Hepatocyte (in vitro differentiated cells): ENCODE measurements at places on chromosomes 12 and 14.

GRCh38 chr14:102182190-102182589 lies 42.5 kb downstream of the WDR20 start:
- no peak overlapping the region for H3K27ac ChIP-seq
- no peak overlapping the region for H3K4me3 ChIP-seq
- DNase-seq: no peak
- no peaks in the 10 kb centered on the region for H3K27me3 ChIP-seq

GRCh38 chr12:104971306-104971705 lies 13.2 kb upstream of the SLC41A2 start:
- H3K27ac ChIP-seq: no peak overlapping the region
- H3K4me3 ChIP-seq: no peak overlapping the region
- no peaks in the 10 kb centered on the region for H3K27me3 ChIP-seq
- no peaks in the 10 kb centered on the region for H3K4me1 ChIP-seq
- no peak for DNase-seq

DNA sequence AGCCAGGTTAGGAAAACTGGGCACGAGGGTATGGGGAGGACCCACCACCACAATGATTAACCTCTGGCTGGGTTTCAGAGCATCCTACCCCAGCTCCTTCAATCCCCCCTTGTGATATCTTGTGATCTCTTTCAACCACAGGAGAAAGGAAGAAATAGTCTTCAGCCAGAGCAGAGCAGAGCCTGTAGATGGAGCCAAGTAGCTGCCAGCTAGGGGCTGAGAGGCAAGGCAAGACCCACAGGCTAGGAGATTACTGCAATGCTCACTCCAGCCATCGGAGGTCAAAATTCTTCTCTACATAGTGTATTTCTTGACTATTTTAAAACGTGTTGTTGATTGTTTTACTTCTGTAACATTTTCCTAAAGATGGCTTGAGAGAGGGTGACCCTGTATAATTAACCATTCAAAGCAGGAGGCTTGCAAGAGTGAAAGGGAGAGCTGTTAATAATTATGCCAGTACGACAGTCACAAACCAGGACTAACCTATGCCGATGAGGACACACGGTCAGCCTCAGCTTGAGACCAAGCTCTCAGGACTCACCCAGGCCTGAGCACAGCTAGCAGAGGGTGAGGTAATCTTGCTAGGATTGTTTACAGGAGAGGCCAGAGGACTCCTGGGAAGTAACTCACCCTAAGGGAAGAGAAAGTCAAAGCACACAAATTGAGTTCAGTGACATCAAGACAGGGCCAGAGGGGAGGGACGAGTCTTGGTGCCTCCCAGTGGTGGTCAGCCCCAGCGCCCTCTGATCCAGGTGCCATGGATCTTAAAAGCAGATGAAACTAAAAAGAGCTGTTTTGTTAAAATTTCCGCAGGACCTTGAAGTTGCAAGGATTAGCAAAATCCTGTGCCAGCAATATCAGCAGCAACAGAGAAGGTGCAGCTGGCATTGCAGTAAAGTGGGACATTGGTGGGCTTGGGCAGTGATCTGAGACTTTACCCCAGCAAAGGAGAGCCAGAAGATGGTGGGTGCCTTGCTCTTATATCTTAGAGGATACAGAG lies 29.8 kb upstream of the CDKN3 start:
- H3K4me1 ChIP-seq: peaks cover 13% of the 10 kb centered on the region
- H3K27ac ChIP-seq: peak overlapping the region; percentile 53
- H3K4me3 ChIP-seq: no peak overlapping the region
- no peaks in the 10 kb centered on the region for H3K36me3 ChIP-seq
- H3K27me3 ChIP-seq: no peaks in the 10 kb centered on the region
- DNase-seq: peak; percentile 80

GRCh38 chr12:91785655-91786498 lies 359.8 kb downstream of the BTG1 start:
- H3K4me3 ChIP-seq: no peak overlapping the region
- H3K36me3 ChIP-seq: no peaks in the 10 kb centered on the region
- no peak overlapping the region for H3K27ac ChIP-seq

GRCh38 chr12:117743761-117744160 lies 225.0 kb downstream of the KSR2 start:
- DNase-seq: no peak
- H3K36me3 ChIP-seq: no peaks in the 10 kb centered on the region
- H3K4me1 ChIP-seq: no peaks in the 10 kb centered on the region
- H3K4me3 ChIP-seq: no peak overlapping the region

DNA sequence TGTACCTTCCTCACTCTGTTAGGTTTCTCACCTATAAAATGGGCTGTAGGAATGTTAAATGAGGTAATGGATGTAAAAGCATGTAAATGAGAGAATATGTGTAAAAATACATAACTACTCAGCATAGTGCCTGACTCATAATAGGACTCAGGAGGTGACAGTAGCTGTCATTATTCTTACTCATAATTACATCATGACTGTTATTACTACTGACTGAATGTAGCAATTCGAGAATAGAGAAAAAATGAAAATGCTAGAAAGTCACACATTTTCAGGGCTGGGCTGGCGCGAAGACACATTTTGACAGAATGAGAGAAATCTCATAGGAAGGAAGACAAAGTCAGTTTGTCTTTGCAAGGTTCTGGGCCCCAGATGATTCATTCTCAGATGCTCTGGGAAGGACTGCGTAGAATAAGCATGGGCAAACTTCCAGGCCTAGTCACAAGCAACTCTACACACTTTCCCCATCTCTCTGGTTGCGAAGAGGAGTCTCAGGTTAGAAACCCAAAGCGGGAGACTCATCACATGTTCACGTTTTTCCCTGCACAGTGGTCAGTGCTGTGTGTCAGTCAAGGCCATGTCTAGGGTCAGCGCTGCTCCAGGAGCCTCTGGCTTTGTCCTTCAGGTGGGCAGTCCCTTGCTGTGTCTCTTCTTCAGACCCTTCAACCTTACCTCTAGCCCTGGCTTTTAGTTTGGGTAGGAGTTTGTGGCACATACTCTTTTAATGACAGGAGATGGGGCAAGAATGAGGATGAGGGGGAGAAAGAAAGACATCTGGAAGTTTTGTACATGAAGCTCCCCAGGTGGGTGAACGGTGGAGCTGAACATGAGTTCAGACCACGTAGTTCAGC lies 8.4 kb downstream of the GPRC5A start:
- no peaks in the 10 kb centered on the region for H3K36me3 ChIP-seq
- no peak overlapping the region for H3K4me3 ChIP-seq
- peak overlapping the region; percentile 91 for H3K27ac ChIP-seq
- peak; percentile 80 for DNase-seq
- peaks cover 13% of the 10 kb centered on the region for H3K4me1 ChIP-seq

DNA sequence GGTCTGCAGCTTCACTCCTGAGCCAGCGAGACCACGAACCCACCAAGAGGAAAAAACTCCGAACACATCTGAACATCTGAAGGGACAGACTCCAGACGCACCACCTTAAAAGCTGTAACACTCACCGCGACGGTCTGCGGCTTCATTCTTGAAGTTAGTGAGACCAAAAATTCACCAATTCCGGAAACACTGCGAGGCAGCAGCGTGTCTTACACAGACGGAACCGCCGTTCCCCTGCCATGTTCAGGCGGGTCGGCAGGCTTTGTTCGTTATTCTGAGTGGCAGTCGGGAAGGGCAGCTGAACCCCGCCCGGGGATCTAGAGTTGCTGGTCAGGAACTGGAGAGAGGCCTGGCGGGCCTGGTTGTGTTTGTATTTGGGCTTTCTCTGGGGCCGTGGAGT lies 20.3 kb upstream of the LPCAT3 start:
- no peaks in the 10 kb centered on the region for H3K4me1 ChIP-seq
- no peaks in the 10 kb centered on the region for H3K27me3 ChIP-seq
- no peaks in the 10 kb centered on the region for H3K36me3 ChIP-seq
- no peak for DNase-seq

DNA sequence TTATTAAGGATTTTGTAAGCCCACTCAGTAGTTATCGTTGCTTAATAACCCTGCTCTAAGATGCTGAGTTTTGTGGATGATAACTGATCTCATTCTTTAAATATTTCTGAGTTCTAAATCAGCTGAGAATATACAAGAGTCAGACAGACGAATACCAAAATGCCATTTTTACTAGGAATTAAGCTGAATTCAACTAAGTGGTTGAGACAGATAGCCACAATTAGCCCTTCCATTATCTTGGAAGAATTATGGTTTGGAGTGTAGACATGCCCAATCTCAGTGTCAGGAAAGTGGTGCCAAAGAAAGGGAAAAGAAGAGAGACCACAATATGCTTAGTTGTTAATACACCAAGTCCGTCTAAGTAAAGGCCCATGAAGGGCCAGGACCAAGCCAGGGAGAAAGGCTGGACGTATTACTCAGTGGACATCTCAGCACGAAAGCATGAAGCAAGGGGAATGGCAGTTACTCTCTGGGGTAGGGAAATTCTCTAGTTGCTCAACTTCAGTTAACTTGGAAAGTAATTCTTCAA lies 58.6 kb downstream of the KCNA5 start:
- peaks cover 8% of the 10 kb centered on the region for H3K4me1 ChIP-seq
- peaks cover 4% of the 10 kb centered on the region for H3K27me3 ChIP-seq
- H3K27ac ChIP-seq: no peak overlapping the region
- no peak for DNase-seq
- no peaks in the 10 kb centered on the region for H3K36me3 ChIP-seq

- H3K36me3 ChIP-seq: no peaks in the 10 kb centered on the region
- no peak for DNase-seq
- no peak overlapping the region for H3K27ac ChIP-seq
- H3K27me3 ChIP-seq: no peaks in the 10 kb centered on the region
Observed at GRCh38 chr14:53360829-53361228, 207.7 kb upstream of the DDHD1 start.

- peak overlapping the region; percentile 64 for H3K4me3 ChIP-seq
- H3K36me3 ChIP-seq: no peaks in the 10 kb centered on the region
- peak overlapping the region; percentile 97 for H3K27ac ChIP-seq
- DNase-seq: peak; percentile 89
- no peaks in the 10 kb centered on the region for H3K27me3 ChIP-seq
- peaks cover 10% of the 10 kb centered on the region for H3K4me1 ChIP-seq
Observed at GRCh38 chr12:32755051-32755653, 545 bp downstream of the YARS2 start.

DNA sequence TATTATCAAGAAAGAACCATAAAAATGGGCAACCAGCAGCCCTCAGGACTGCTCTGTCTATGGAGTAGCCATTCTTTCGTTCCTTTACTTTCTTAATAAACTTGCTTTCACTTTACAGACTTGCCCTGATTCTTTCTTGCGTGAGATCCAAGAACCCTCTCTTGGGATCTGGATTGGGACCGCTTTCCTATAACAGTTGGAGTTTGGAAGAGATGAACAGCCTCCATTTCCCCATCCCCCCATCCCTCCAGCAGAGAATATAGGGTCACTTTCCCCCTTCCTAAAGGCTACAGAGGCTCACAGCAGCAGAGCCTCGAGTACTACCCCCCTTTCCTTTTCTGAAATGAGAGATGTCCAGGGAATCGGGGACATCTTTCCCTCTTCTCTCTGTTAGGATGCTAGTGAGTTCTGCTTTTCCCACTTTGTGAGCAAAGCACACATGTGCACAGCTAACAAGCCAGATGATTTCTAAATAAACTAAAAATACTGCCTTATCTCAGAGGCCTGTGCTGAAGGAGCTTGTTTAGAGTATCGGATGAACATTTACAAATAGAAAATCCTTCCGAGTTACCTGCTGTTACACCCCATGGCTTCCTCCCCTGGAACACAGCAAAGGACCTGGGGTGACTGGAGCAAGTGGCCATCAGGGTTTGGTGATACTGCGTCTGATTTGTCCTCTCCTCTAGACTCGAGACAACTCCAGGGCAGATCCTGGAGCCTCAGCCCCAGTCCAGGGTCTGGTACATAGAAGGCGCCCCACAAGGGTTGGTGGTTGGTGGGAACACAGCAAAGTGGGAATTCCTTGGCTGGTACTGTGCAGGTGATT lies 144.2 kb downstream of the SLC38A6 start:
- H3K36me3 ChIP-seq: no peaks in the 10 kb centered on the region
- H3K4me3 ChIP-seq: no peak overlapping the region
- no peak overlapping the region for H3K27ac ChIP-seq
- no peaks in the 10 kb centered on the region for H3K27me3 ChIP-seq
- H3K4me1 ChIP-seq: peaks cover 6% of the 10 kb centered on the region

DNA sequence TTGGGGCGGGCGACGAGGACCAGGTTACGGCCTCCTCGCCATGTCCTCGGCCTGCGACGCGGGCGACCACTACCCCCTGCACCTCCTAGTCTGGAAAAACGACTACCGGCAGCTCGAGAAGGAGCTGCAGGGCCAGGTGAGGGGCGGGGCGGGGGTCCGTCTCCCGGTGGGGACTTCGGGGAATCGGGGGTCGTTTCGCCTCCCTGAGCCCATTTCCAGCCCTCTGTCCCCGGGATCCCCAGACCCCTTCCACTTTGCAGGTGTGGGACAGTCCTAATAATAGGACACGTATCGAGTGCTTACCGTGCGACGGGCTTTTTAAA lies 380 bp downstream of the ANKRD13A start:
- H3K4me1 ChIP-seq: peaks cover 14% of the 10 kb centered on the region
- no peaks in the 10 kb centered on the region for H3K27me3 ChIP-seq
- H3K36me3 ChIP-seq: no peaks in the 10 kb centered on the region

DNA sequence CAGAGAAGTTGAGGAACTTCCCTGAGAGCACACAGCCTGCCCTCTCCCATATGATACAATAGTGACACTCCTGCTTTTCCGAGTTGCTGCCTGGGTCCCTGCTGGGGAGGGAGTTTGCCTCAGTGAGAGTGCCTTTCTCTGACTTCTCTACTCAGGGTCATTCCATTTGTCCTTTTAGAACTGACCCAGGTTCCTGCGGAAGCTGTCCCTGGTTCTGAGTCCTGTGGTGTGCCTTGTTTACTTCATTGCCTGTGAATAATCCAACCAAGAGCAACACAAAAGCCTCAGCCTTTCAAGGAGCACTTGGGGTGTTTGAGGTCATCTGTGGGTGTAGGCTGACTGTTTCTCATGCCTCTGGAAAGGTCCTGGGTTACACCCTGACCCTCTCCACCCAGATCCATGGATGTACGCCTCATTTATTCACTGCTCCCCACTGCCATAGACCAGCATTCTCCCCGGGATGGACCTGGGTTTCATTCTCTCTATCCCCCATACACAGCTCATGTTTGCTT lies 13.6 kb downstream of the SERPINA1 start:
- H3K27me3 ChIP-seq: no peaks in the 10 kb centered on the region
- no peaks in the 10 kb centered on the region for H3K36me3 ChIP-seq
- no peaks in the 10 kb centered on the region for H3K4me1 ChIP-seq
- no peak overlapping the region for H3K27ac ChIP-seq

DNA sequence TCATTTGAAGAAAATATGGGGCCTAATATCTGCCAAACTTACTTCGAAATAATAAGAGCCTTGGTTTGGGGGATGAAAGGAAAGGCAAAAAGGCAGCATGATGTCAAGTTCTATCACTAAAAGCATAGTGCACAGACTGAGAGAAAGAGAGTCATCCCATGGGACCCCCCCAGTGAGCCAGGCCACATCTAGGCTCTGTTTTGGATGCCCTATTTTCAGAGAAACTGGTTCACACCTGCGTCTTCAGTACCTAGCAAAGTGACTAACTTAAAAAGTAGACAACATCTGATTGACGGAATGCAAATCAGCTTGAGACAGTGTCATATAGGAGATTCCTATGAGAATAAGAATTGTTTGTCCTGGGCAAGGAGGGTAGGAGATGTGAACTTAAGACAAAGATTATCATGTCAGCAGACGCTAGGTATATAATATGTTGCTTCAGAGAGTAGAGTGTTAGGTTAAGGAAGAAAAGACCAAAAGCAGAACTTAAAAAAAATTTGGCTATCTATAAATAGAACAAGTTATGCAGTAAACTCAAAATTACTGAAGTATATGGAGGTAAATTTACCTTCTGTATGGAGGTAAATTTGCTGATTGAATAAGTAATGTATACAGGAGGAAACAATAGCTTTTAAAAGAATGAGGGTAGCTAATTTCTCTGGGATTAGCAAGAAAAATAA lies 148.2 kb downstream of the SLC41A2 start:
- H3K4me3 ChIP-seq: no peak overlapping the region
- no peak overlapping the region for H3K27ac ChIP-seq
- DNase-seq: no peak
- no peaks in the 10 kb centered on the region for H3K27me3 ChIP-seq
- no peaks in the 10 kb centered on the region for H3K36me3 ChIP-seq
